Aorta (tissue), 5 donors: ENCODE measurements at places on chromosomes 7 and 10. TPM values are rescaled to one million over a fixed set of nuclear protein-coding genes. Genes with fewer than 3 reads are reported as not detected.

- no peak for DNase-seq
Measured at GRCh38 chr7:54541669-54542625, at the start of gene VSTM2A. TSS of gene VSTM2A (plus strand) at chr7:54542375. CDS start at chr7:54542731, 356 bp downstream.

- no peak for DNase-seq
Measured at GRCh38 chr7:28835800-28836199, 122.3 kb downstream of the TRIL start.

DNA sequence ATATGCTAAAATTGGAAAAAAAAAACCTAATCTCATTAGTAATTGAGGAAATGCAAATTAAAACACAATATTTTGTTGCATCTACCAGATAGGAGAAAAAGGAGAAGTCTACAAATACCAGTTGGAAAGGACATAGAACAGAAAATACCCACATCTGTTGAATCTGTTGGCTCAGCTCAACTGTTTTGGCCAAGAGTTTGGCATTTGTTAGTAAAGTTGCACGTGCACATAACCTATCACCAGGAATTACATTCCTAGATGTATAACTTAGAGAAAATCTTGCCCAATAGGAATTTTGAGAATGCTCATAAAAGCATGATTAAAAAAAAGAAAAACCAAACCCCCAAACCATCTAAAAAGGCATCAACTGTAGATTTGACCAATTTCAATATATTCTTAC is 282.1 kb upstream of the BMPER start:
- no peak for DNase-seq

Gene KIF11
- polyA plus RNA-seq: 0.23 TPM
